ENCODE measurements at places on chromosomes 2 and 18. TPM values are rescaled to one million over a fixed set of nuclear protein-coding genes. Genes with fewer than 3 reads are reported as not detected.

DCC gene
- 0.03 TPM for polyA plus RNA-seq

NFATC1 gene
- polyA plus RNA-seq: 36.4 TPM

BUB1 gene
- 2.6 TPM for polyA plus RNA-seq

TTR gene
- polyA plus RNA-seq: 0.15 TPM

UPP2 gene
- 0.02 TPM for polyA plus RNA-seq

POTEI gene
- polyA plus RNA-seq: not detected

LHCGR gene
- 0.03 TPM for polyA plus RNA-seq

LINC00305 gene
- not detected for polyA plus RNA-seq

RGPD8 gene
- 1.3 TPM for polyA plus RNA-seq

SLC19A3 gene
- 0.15 TPM for polyA plus RNA-seq

ERFE gene
- polyA plus RNA-seq: 0.06 TPM

IL1F10 gene
- polyA plus RNA-seq: not detected

PRR30 gene
- polyA plus RNA-seq: not detected

TEKT4 gene
- polyA plus RNA-seq: not detected

MEP1B gene
- polyA plus RNA-seq: not detected

DIPK1C gene
- not detected for polyA plus RNA-seq

LCT gene
- polyA plus RNA-seq: 0.02 TPM

EPAS1 gene
- 58.1 TPM for polyA plus RNA-seq

CHST9 gene
- polyA plus RNA-seq: 1.6 TPM

VAMP8 gene
- polyA plus RNA-seq: 401 TPM

CCDC178 gene
- polyA plus RNA-seq: 4.0 TPM

TUBA4B gene
- not detected for polyA plus RNA-seq

SMAD4 gene
- 8.9 TPM for polyA plus RNA-seq

MAP3K19 gene
- polyA plus RNA-seq: not detected

HOXD4 gene
- 0.88 TPM for polyA plus RNA-seq

UGT1A6 gene
- polyA plus RNA-seq: not detected

CSRNP3 gene
- polyA plus RNA-seq: 0.30 TPM

MARCHF4 gene
- polyA plus RNA-seq: not detected

EPB41L3 gene
- polyA plus RNA-seq: 8.0 TPM

E2F6 gene
- polyA plus RNA-seq: 4.7 TPM

HOXD12 gene
- polyA plus RNA-seq: not detected

FLACC1 gene
- 0.30 TPM for polyA plus RNA-seq

MOCOS gene
- 0.13 TPM for polyA plus RNA-seq

PLCD4 gene
- 0.19 TPM for polyA plus RNA-seq

THSD7B gene
- polyA plus RNA-seq: not detected

TOGARAM2 gene
- polyA plus RNA-seq: 7.4 TPM

GPATCH11 gene
- polyA plus RNA-seq: 8.8 TPM

ZRANB3 gene
- polyA plus RNA-seq: 2.2 TPM

AGXT gene
- polyA plus RNA-seq: 1.5 TPM

C2orf72 gene
- polyA plus RNA-seq: not detected

CHCHD5 gene
- polyA plus RNA-seq: 31.9 TPM

GRB14 gene
- polyA plus RNA-seq: 3.4 TPM

CDKL4 gene
- 0.22 TPM for polyA plus RNA-seq

SNORC gene
- polyA plus RNA-seq: 1.7 TPM

IL1RN gene
- 11.1 TPM for polyA plus RNA-seq

NAB1 gene
- polyA plus RNA-seq: 8.8 TPM

GDF7 gene
- 1.8 TPM for polyA plus RNA-seq

TEX44 gene
- not detected for polyA plus RNA-seq

HOXD13 gene
- not detected for polyA plus RNA-seq

ATP6V1B1 gene
- polyA plus RNA-seq: 0.11 TPM

DSC1 gene
- not detected for polyA plus RNA-seq

SERPINB4 gene
- 0.09 TPM for polyA plus RNA-seq

All from spleen (tissue), 13 donors.